T-helper 9 cell (primary cell): ENCODE measurements at places on chromosomes 4 and X.

DNA sequence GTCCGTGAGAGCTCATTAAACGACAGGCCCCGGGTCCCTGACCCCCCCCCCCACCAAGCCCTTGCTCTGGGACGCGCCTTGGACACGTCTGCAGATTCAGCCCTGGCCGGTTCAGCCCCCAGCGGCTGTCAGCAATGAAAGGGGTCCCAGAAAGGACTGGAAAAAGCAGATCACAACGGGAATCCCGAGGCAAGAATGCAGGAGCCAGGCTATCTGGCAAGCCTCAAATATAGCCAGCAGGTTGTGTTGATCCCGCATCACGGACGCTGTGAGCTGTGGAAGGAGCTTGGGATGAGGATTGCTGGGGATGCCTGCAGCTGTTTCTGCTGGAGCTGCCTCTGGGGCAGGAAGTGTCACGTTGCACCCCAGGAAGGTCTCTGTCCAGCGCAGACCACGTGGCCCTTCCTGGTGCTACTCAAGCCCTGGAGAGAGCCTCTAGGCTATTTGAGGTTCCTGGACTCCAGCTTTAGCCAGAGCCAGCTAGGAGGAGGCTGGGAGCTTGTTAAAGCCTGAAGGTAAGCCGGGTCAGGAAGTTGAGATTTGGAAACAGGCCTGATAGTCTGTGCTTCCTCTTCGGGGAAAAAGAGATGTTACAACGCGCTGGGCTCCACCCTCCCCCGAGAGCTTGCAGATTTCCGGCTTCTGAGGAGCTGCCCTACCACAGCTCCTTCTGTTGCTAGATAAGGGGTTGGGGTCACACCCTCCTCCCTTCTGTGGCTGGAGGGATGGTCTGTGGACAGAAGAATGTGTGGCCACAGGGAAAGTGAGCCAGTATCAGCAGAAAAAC is 19.3 kb upstream of the CSF2RA start:
- no peak for DNase-seq

GRCh38 chr4:106607558-106607957 is 239.0 kb upstream of the GIMD1 start:
- no peak for DNase-seq

GRCh38 chr4:111781611-111782010 is 363.6 kb upstream of the FAM241A start:
- DNase-seq, result no peak

GRCh38 chr4:74559853-74560252 is 114.9 kb downstream of the AREG start:
- DNase-seq, result no peak

- DNase-seq, result no peak
Measured at GRCh38 chr4:104740161-104740560, 245.5 kb upstream of the CXXC4 start.

GRCh38 chr4:111761531-111761930 is 383.7 kb upstream of the FAM241A start:
- no peak for DNase-seq
